ENCODE measurements at places on chromosomes 4 and X.

DNA sequence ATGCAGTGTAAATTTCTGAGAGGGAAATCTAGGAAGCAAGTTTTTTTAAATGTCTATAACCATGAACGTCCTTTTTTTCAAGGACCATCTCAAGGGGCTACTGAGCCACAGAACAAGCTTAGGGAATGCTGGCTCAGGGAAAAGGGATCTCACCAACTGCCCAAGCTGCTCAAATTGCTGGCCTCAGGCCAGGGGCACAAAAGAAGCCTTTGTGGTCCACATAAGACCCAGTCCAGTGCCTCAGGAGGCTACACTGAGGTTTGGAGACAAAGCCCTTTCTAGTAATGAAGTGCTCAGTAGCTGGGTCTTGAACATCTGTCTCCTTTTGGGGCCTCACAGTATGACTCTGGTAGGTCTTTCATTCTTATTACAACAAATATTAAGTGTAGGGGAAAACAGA lies 305.5 kb downstream of the RAB28 start:
- no peak for DNase-seq

DNA sequence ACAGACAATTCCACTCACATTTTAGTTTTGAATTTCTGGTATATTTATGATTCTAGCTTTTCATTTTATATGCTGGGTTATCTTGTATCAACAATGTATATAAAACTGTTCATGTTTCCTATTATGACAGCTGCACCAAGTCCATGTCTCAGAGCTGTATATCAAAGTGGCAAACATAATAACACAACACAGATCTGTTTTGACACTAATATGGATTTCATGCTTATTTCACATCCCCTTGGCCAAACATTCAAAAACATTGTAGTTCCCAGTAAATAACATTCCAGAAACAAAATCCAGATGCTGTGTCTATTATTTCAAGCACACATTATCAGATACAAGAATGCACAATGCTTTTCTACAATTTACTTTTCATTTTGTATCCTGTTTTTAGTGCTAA lies 380.6 kb upstream of the MAGEB2 start:
- no peak for DNase-seq

GRCh38 chr4:126658411-126658810 lies 974.3 kb upstream of the INTU start:
- no peak for DNase-seq

DNA sequence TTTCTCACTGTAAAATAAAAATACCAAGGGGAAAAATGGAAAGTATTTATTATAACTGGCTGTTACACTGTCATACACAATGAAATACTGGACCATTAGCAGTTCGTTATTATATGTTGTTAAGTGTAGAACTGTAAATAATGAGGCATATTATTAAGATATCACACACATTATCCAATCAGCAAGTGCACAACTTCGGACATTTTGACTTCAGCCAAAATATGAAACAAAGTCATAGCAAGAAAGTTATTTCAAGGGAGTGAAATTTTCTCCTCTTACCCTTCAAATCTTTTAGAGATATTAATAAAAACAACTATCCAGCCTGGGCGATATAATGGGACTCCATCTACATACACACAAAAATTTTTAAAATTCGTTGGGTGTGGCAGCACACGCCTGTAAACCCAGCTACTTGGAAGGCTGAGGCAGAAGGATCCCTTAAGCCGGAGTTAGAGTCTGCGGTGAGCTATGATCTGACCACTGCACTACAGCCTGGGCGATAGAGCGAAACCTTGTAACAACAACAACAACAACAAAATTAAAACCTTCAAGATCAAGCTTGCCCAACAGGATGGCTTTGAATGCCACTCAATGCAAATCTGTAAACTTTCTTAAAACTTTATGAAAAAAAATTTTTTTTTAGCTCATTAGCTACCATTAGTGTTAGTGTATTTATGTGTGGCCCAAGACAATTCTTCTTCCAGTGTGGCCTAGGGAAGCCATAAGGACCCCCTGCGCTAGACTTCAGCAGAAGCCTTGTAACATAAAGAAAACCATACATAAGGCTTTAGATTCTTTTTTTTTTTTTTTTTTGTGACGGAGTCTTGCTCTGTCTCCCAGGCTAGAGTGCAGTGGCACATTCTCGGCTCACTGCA lies 1.3 kb upstream of the CISD2 start:
- DNase-seq, result no peak

- no peak for DNase-seq
Observed at GRCh38 chrX:92209936-92210335, 430.8 kb downstream of the PCDH11X start.

- DNase-seq, result no peak
Observed at GRCh38 chrX:49155243-49155899, 7.2 kb upstream of the MAGIX start.

DNA sequence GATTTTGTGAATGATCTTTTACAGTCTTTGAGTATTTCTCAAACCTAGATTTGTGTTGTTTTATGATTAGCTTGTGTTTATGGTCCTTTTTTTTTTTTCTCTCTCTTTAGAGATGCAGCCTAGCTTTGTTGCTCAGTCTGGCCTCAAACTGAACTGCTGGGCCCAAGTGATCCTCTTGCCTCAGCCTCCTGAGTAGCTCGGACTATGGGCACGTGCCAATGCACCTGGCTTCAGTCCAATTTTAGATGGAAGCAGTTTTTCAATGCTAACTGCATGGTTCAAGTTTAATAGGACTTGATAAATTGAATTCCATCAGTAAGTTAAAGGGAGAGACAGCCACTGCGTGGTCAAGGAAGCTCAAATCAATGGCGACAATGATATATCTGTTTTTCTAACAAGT lies 3.8 kb upstream of the FGG start:
- no peak for DNase-seq

DNA sequence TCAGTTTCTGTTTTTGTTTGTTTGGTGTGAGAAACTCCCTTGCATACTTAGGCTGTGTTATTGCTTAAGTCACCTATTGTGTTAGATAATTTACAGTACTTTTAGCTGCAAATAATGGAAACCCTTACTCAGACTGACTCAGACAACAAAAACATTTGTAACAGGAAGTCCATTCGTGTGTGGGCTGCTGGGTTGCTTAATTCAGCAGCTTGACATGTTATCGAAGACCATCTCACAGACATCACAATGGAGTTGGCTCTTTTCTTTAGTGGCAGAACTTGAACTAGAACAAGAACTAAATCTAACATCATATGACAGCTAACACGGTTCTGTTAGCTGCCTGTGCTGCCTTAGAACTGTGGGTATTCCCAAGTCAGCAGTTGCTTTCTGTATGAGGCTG lies 9.9 kb upstream of the GABRE start:
- DNase-seq, result no peak

DNA sequence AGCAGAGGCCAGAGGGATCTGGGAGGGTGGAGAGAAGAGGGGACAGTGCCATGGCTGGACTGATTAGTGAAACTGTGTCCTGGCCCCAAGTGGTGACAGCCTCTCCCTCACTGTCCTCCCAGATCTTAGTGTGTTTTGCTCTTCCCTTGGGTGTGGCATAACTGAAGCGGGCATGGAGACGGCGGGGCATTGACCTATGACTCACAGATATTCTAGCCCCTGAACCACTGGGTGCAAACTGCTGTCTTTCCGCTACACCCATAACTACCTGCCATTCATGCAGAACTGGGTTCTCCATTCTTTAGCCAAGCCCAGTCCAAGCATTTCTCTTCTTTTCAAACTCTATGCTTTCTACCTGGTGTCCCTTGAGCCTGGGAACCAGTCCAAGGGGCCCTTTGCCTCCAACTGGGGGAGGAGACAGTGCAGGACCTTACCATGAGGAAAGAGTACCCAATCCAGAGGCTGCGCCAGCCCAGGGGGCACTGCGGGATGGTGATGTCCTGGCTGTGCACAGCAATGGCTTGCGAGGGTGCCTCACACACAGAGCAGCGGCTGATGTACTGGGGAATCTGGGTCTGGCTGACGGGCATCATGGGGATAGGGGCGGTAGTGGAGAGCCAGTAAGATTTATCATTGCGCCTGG lies 67.6 kb downstream of the ATG4A start:
- DNase-seq, result no peak

GRCh38 chr4:177528620-177529019 lies 86.4 kb upstream of the AGA start:
- DNase-seq, result no peak

DNA sequence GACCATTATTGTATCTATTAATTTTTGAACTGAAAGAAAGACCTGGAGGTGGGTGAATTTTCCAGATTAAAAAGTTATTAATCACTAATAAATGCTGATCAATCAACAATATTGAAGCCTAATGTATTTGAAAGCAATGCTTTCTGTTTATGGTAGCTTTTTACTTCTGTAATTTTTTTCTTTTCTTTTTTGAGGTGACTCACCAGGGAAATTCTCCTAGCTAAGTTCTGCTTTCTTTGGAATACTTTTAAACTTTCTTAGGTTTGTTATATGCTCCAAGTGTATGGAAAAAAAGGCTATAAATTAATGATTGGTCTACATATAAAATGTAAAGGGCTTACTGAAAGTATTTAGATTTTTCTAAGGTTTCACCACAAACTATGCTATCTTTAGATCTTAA lies 94.2 kb downstream of the MBNL3 start:
- DNase-seq, result no peak

DNA sequence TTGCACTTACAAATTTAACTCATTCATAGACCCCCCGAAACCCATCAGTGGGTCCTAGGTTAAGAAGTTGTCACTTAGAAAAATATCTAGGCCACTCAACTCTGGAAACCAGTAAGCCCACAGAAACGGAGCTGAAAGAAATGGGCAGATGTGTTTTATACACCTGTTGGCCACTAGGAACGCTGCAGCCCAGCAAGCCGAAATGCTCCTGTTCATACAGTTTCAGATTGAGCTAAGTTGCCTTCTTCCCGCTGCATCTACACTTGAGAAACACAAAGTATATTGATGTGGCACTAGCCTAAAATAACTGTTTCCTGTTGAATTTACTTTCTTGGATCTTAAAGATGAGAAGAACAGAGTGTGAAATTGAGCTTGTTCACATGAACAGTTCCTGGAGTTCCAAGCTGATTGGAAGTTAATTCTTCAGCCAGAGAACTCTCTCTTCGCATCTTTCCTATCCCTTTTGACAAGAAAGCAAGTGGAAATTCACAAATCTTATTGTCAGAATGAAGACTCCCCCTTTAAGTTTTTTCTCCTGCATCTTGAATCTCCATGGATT lies 174.1 kb downstream of the RBMX2 start:
- no peak for DNase-seq

DNA sequence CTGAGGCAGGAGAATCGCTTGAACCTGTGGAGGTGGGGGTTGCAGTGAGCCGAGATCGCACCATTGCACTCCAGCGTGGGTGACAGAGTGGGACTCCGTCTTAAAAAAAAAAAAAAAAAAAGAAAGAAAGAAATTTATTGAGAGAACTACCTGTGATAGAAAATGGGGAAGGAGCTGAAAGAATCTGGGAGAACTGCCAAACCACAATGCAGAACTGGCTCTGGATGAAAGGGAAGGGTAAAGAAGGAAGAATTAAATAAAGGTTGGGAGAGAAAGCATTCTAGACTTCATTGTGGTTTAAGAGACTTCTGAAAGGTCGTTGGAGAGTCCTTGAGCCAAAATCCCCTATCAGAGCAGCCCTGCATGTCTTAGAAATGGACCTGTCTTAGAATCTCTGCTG lies 567.9 kb upstream of the HTR2C start:
- no peak for DNase-seq

DNA sequence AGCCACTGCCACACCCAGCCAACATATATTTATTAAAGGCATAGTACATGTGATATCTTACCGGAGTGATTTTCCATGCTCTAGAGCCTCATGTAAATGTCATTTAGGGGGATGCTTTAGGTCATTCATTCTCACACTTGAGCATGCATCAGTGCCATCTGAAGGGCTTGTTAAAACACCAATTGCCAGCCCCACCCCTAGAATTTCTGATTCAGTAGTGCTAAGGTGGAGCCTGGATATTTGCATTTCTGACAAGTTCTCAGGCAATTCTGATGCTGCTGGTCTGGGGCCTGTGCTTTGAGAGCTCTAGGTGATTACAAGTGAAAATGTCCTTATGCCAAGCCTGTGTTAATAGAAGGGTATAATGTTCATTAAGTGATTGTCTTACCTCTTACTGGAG lies 107.7 kb downstream of the PHEX start:
- DNase-seq, result no peak

DNA sequence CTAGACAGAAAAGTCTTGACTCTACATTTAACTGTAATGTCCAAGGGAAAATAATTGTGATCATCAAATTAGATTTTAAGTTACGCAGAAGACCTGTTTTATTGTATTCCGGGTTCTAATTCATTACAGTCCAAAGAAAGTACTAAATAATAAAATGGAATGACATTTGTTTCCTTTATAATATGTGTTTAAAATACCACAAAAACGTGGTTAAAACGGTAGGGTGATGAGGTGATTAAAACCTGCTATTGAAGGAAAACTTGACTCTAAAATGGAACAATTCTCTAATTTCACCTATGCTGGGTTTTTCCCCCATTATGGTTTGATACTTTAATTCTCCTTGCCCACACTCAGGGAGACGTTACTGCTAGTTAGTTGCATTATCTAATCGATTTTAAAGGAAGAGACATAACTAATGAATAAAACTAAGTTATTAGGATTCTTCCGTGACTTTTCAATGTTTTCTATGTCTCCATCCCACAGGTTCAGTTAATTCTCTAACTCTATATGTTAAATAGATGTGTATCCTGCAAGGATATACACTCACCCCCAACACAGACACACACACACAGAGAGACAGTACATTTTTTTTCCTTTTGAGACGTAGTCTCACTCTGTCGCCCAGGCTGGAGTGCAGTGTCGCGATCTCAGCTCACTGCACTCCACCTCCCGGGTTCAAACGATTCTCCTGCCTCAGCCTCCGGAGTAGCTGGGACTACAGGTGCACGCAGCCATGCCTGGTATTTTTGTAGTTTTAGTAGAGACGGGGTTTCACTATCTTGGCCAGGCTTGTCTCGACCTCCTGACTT lies 80.8 kb downstream of the GK start:
- DNase-seq, result no peak

DNA sequence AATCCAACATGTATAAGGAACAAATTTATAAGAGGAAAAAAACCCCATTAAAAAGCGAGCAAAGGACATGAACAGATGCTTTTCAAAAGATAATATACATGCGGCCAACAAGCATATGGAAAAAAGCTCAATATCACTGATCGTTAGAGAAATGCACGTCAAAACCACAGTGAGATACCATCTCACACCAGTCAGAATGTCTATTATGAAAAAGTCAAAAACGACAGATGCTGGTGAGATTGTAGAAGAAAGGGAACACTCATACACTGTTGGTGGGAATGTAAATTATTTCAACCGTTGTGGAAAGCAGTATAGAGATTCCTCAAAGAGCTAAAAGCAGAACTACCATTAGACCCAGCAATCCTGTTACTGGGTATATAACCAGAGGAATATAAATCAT lies 465.4 kb downstream of the TMA16 start:
- DNase-seq, result no peak

- DNase-seq, result no peak
Observed at GRCh38 chr4:184310881-184311709, 93.4 kb upstream of the ENPP6 start.

- DNase-seq, result no peak
Observed at GRCh38 chr4:174699654-174700053, 129.4 kb downstream of the GLRA3 start.

Data from stimulated activated naive CD4-positive, alpha-beta T cell treated with Interleukin-2 at 50 U/mL for 16 hours (primary cell).